NCI-H524 (cell line): ENCODE measurements at places on chromosomes 11 and 22.

DNA sequence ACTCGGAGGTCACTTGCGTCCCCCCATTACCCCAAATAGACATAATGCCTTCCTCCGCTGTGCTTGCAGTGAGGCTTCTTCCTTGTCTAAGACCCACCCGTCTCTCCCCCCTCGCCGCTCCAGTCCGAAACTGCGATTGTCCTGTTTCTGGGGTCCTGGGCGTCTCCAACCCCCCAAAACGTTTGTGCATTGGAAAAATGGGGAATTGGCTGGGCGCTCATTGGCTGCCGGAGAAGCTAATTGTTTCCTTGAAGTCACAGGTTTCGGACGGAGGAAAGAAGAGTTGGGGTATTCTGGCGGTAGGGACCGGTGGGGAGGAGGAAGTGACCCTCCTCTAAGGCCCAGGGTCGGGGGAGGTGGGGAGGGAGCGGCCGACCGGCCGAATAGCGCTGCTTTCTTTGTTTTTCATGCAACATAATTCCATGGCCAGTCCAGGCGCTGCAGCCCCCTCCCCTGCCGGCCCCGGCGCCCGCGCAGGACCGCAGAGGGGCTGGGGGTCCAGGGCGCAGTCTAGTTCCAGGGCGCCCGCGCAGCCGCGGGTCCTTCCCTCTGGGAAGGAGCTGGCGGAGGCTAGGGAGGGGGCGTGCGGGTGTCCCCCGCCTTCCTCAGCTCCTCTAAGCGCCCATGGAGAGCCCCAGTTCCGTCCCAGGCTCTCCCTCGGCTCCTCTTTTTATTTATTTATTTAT, 12.7 kb upstream of the CPT1A start:
- no peak for DNase-seq

DNA sequence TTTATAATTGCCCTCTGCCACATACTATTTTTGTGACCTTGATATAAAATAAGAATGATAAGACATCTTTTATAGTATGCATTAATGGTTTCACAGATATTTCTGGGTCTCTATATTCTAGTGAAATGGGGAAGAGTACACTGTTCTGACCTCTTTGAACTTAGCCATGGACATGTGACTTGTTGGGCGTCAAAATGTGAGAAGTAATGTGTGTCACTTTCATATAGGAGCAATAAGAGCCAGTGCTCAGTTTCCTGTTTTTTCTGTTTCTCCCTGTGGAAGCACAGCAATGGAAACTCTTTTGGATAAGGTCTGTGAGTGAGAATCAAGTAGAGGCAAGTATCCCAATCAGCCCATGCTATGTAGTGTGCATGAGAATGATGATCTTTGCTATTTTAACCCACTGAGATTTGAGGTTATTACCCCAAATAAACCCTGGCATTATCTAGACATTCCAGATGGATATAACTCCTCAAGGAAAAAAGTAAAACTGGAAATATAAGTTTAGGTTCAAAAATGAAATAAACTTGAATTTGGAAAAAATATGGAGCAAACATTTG, 60.7 kb downstream of the RAB38 start:
- DNase-seq = no peak

DNA sequence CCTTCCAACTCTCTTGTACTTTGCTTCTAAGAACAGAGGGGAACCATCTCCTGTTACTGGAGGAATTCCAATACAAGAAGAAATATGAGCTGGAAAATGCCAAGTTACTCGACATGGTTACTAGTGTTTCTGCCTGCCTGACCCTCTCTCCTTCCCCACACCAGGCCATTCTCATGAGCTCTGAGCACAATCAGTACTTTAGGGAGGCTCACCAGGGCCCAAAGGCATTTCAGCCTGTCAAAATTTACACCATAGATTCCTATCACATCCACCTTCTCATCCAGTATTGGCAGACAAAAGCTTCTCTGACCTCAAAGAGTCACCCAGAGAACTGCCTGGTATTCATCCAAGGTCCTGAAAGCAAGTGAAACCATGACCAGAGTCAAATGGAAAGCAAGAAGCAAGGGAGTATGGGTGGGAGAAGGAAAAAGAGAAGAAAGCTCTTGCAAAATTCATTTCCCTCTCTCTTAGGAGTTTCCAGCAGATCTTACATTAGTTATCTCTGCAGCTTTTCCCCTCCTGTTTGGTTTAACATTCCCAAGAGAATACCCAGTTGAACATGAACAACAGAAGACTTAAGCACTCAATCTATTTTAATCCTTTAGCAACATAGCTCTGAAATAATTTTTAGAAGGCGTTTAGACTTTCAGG, 58.7 kb upstream of the NCAM1 start:
- DNase-seq = peak; percentile 12

DNA sequence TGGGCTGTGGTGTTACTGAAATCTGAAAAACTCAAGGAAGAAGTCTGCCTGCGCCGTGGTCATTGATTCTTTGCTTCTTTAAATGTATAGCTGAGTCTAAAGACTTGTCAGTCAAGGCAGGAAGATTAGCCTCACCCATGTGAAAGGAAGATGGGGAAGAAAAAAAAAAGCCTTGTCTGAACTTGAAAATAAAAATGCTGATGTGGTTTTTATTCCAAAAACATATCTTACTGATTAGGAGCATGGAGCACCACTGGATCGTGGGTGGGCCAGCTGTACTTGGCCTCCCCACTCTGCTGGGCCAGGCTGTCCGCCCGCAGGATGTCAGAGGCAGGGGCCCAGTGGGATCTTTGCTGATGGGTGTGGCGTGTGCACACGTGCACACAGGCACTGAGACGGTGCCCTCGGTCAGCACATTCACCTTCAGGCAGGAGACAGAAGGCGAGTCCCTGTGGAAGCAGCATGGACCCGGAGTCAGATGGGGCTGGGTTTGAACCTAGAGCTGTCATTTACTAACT, 111.9 kb downstream of the WNT7B start:
- DNase-seq = no peak

DNA sequence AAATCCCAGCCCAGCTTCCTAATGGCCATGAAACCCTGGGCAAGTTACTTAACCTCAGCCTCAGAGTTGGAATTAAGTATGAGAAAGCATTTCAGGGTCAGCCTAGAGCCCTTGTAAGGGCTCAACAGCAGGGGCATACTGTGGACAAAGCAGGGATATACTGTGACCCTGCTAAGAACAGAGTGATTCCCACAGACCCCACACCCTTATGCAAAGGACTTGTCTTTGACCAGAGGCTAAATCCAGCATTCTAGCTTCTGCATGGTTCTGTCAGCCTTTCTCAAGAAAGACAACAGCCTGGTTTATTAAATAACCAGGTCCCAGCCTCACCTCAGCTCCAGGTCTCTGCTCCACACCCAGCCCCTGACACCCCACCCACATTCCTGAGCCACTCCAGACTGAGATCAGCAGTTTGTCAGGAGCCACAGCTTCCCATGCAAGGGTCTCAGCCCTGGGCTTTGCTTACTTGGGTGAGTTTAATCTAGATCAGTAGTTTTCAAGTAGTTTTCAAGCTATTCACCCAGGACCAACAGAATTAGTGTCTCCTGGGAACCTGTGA, 69.2 kb downstream of the GALNT18 start:
- DNase-seq = no peak

GRCh38 chr22:33465554-33465953, 407.4 kb upstream of the SYN3 start:
- no peak for DNase-seq

DNA sequence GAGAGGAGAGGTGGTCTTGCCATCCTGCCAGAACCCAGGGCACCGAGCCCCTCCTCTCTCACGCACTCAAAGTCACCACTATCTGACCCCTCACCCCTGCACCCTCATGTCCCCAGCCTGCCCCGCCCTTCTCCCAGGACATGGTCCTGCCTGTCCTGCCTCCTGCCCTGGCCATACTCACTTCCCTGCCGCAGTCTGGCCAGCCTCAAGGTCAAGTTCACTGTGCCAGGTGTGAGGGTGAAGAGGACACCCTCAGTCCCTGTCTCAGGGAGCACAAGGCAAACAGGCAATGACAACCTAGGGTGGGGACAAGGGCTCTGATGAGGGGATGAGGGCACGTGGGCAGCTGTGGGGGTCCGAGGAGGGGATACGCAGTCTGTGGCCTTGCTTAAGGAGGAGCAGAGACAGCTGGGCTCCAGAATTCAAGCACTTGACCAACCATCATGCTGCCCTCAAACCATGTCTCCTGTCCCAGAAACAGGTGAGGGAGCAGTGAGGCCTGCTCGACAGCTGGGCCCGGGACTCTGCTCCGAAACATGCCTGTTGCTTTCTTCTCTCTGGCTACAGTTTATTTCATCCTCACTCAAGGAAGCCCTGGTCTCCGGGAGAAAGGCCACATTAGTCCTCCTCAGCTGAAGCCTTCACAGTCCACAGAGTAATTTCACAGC, 36.6 kb downstream of the PDGFB start:
- no peak for DNase-seq

DNA sequence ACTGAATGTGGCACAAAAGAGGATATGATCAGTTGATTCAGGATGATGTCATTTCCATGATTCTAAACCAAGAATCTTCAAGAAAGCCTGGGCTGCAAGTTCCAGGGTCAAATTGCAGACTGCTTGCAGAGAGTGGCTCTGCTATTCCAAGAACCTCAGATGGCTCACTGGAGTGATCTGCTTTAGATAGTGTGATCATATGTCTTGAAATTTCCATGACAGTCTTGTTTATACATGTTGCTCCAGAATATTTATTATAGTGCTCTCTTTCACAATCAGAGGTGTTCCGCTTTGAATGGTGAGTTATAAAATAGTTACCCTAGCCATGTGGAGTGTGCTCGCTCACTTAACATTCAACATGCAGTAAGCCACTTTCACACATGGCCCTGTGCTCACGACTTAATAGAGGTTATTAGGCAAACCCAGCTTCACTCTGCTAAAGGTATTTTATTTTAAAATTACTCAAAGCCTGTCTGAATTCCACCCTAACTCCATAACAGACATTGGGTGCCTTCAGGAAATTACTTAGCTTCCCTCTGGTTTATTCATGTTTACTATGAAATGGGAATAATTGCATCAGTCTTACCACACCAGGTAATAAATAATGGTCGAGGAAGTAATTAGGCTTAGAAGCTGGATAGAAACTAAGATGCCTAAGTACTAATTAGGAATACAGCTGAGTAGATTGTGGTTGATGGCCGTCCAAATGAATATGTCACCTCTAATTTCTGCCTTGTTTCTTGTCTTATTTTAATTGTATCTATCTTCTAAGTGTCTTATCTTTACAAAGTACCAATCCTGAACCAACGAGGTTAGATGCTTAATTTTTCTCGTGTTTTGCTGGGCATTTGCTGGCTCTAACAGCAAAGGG, 187.9 kb downstream of the ETS1 start:
- DNase-seq = no peak

GRCh38 chr11:19903620-19904069, 191.0 kb downstream of the NAV2 start:
- peak; percentile 63 for DNase-seq

DNA sequence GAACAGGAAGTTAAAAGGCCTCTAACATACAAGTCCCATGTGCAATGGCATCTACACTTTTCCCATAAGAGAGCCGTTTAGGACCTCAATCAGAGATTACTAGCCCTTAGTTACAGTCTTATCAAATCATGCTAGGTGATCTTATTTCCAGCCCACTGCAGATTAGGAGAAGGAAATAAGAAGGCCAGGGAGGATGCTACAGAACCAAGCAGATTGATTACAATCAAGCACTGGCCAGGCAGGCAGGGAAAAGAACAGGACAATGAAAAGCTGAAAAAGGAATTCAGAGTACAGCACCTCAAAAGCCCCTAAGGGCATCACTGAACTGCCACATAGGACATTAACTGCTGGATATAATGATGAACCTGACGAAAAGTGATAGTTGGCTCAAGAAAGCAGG, 73.0 kb downstream of the CLPB start:
- no peak for DNase-seq

- DNase-seq = no peak
Observed at GRCh38 chr11:9720290-9720630, 56.4 kb downstream of the SWAP70 start.
